ENCODE measurements at places on chromosomes 7 and 10. TPM values are rescaled to one million over a fixed set of nuclear protein-coding genes. Genes with fewer than 3 reads are reported as not detected.

DNA sequence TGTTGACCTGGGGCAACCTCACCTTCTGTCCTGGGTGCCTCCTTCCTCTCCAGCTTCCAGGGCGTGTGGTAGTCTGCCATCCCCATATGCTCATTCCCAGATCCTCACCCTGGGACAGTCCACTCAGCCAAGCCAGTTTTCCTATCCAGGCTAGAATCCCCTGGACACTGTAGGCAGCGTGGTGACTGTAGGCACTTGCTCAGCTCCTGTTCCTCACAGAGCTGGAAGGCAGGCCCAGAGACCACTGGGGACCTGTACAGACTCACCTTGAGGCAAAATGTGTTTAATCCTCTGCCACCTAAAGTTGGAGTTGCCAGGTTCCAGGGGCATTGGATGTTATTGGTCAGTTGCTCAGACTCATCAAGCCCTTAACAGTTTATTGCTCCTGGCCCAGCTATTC, 2.4 kb upstream of the GRID1 start:
- H3K4me1 ChIP-seq = peaks cover 34% of the 10 kb centered on the region
- no peak overlapping the region for H3K4me3 ChIP-seq
- DNase-seq = no peak
- no peaks in the 10 kb centered on the region for H3K36me3 ChIP-seq
- peaks cover 61% of the 10 kb centered on the region for H3K27me3 ChIP-seq
- H3K27ac ChIP-seq = no peak overlapping the region

- H3K36me3 ChIP-seq = no peaks in the 10 kb centered on the region
- H3K4me3 ChIP-seq = no peak overlapping the region
- no peaks in the 10 kb centered on the region for H3K4me1 ChIP-seq
- H3K27ac ChIP-seq = no peak overlapping the region
- peak; percentile 18 for DNase-seq
Measured at GRCh38 chr10:61076572-61077114, 132.7 kb upstream of the RHOBTB1 start.

DNA sequence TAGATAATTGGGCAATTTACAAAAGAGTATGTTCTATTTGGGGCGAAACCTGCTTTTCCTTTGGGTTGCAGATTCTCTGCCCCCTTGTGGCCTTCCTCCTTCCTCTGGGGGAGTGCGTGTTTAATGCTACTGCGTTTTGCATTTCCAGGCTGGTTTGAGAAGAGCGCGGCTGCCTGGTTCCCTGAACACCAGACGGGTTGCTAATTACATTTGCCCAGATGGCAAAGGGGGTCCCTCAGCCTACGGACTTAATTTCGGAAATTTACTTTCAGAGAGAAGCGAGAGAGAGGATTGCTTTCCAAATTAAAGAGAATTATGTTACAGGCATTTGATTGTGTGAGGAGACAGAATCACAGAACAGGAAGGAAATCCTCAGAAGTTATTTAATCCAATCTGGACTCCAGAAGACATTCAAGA, 91.9 kb upstream of the JAZF1 start:
- no peaks in the 10 kb centered on the region for H3K4me1 ChIP-seq
- no peak overlapping the region for H3K27ac ChIP-seq
- no peaks in the 10 kb centered on the region for H3K27me3 ChIP-seq
- no peaks in the 10 kb centered on the region for H3K36me3 ChIP-seq
- peak; percentile 78 for DNase-seq

DNA sequence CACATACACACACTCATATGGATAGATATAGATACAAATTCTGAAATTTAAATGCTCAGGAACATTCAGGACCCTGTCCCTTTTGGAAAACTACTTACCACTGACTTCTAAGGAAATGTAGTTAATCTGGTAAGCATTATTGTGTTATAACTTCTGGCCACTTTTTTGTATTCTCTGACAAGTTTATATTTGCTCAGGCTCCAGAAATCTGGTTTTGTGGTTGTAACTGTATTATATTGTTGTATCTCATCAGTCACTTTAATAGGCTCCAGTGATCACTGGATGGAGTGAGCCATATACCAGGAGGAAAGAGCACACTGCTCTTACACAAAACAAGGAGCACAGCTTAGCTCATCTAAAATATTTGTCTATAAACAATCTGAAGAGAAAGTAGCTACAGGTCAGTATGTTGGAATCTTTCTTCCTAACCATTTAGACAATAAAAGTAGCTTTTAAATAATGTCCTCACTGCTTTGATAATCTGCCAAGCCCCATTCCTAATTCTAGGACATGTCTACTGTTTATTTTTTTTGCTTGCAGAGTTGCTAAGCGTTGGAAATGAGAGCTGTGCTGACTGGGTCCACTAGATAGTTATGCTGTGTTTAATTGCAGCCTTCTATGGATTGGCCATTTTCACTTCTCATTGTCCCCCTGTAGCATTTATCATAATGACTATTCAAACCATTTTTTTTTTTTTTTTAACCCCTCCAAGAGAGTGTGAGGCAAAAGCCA, 43.8 kb downstream of the SMNDC1 start:
- H3K4me3 ChIP-seq = no peak overlapping the region
- no peak overlapping the region for H3K27ac ChIP-seq
- no peaks in the 10 kb centered on the region for H3K36me3 ChIP-seq
- no peaks in the 10 kb centered on the region for H3K27me3 ChIP-seq

DNA sequence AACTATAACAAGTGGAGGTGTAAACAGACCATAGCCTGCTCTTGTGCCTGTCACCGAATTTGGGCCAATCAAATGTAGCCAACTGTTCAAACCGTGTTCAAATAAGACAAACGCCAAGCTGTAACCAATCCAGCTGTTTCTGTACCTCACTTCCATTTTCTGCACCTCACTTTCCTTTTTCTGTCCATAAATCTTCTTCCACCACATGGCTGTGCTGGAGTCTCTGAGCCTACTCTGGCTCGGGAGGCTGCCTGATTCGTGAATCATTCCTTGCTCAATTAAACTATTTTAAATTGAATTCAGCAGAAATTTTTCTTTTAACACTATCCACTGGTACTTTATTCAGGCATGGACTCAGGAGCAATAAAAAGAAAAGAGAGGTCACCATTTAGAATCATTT, 29.9 kb upstream of the COL1A2 start:
- H3K4me1 ChIP-seq = peaks cover 8% of the 10 kb centered on the region
- H3K4me3 ChIP-seq = no peak overlapping the region
- H3K36me3 ChIP-seq = no peaks in the 10 kb centered on the region

IDI2 gene
- not detected for total RNA-seq

ACTR3C gene
- total RNA-seq = 68.7 TPM

FAM13C gene
- total RNA-seq = 0.89 TPM

GRCh38 chr10:35270100-35270499, 66.2 kb upstream of the CCNY start:
- H3K27ac ChIP-seq = no peak overlapping the region
- no peaks in the 10 kb centered on the region for H3K4me1 ChIP-seq
- H3K27me3 ChIP-seq = no peaks in the 10 kb centered on the region
- H3K4me3 ChIP-seq = no peak overlapping the region
